Eye (tissue), 1 donor: ENCODE measurements at places on chromosomes 2 and 18.

DNA sequence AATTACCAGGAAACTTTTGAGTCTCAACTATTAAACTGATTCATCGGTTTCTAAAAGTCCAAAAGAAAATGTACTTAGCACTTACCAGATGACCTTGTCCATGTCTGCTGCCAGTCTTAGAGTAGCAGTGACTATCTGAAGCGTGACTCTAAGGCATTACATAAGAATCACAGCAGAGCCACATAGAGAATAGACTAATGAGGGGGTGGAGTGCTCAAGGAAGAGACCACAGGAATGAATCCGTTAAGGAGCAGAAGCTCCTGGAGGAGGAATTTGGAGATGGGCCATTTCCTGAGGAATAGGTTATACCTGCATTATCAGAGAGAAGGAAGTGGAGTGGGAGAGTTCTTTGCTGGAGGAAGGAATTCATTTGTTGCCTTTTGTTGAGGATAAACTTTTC is 116.0 kb downstream of the MAP3K20 start:
- no peak for DNase-seq

DNA sequence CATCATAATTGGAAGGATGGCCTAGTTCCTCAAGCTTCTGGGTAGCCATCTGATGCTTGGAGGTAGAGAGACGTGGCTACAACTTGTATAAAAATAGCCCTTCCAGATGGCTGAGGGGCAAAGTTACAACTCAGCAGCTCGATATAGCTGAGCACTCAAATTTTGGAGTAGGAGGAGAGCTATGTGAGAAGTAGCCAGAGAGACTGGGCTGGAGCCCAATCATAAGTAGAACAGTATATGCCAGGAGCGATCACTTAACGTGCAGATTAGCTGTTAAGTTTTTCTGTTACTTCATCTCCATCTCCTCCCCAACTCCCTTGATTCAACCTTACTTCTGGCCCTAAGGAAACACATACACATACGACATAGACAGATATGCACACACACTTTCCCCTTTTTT is 28.8 kb downstream of the CNRIP1 start:
- no peak for DNase-seq

DNA sequence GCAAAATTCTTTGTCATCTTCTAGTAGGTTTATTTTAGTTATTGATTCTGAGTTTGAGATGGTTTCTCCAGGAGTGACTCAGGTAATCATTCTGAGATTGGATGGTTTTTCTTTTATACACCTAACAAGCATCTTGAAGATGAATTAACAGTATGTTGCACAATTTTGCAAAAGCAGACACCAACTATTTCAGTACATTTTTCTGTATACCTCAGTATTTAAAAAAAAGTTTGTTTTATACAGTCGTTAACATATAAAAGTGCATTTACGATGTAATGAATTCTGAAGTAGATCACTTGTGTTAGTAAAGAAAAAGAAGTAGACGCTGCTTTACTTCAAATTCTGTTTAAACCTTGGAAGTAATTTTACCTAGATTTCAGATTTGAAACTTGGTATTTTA is 3.0 kb downstream of the VAPA start:
- DNase-seq, result no peak

GRCh38 chr2:240642806-240643092 is 17.5 kb downstream of the GPR35 start:
- DNase-seq, result no peak

DNA sequence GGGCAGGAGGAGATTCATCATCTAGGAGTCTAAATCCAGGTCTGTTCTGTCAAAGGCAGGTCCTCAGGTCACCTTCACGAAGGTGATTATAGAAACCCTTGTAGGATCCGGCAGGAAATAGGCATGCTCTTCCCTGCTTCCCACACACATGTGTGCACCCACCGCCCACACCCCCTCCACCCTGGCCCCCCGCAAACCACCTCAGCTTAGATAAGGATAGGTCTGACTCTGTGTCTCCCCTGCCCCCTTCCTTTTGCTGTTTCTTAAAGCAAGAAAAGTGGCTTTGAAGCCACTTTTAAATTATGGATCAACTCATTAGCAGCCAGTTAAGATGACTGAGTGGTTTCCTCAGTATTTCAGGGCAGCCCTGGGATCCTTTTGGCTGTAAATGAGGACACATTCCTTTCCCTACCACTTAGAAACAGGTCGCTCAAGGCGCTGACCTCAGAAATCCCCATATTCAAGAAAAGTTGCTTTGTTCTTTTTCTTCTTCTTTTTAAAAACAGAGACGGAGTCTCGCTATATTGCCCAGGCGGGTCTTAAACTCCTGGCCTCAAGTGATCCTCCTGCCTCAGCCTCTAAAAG is 14.5 kb upstream of the CIB4 start:
- no peak for DNase-seq

DNA sequence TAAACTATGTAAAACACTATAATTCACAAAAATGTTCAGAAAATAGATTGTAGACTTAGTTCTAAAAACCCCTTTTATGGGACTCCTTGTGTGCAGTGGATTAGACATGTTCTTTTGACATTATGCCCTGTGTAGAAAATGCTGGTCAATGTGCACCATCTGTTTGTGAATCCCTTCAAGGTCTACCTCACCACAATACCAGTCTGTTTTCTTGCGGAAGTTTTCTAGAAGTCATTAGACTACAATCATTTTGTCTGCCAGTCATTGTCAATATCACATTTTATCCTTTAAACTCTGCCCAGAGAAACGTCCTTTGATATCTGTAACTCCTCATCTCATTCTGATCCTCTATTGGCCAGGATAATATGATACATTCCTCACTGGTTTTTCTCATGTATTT is 7.8 kb downstream of the ITGA4 start:
- no peak for DNase-seq

DNA sequence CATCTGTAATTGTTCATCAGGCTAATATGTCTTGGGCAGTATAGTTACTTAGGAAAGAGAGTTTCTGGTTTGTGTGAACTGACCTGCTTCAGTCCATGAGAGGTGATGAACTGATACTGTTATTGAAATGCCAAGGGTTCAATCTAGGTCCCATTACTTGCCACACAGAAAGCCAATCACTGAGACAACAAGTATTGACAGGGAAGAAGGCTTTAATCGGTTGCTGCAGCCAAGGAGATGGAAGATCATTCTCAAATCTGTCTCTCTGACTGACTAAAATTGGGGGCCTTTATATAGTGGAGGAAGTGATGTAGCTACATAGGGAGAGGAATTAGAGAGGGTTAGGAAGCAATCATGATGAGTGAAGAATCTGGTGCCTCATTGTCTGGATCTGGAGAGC is 19.9 kb upstream of the FAM98A start:
- no peak for DNase-seq

- DNase-seq, result no peak
These were observed 202.0 kb upstream of the MMADHC start for GRCh38 chr2:149789549-149789948.

DNA sequence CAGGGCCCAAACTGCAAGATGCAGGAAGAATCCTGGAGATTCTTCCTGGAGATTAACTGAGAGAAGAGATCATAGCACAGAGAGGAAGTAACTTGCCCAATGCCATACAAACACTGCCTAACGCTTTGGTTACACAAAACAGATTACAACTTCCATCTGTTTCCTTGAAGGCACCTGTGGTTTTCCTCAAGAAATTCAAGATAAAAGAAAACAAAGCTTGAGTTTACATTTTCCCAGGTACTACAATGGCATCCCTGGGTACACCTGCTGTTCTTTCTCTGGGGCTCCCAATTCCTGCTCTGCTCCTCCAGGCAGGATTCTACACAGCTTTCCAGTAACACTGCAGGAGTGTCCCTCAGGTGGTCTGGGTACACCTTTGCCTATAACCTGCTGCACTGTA is 781.9 kb upstream of the ID2 start:
- DNase-seq, result no peak

DNA sequence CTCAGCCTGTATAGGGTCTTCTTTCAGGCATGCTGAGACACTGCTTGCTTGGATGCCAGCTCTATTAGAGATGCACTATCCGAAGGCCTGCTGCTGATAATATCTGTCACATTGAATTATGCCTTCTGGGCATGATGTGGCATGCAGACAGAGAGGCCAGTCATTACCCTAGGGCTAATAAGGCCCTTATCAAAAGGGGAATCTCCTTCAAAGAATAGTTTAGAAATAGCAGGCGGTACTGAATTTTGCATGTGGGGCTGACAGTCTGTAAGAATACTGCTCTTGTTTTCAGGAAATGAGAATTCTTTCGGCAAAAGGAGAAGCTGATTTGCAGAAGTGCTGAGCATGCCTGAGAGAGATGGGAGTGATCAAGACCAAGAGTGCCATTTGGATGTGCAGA is 13.1 kb upstream of the LHCGR start:
- peak; percentile 94 for DNase-seq

GRCh38 chr2:71226096-71226964 is 573 bp downstream of the PAIP2B start:
- peak; percentile 91 for DNase-seq

GRCh38 chr18:35203067-35203466 is 37.8 kb upstream of the ZNF397 start:
- DNase-seq, result peak; percentile 44

- peak; percentile 63 for DNase-seq
These were observed 175.2 kb downstream of the TGIF1 start for GRCh38 chr18:3624935-3625741.

DNA sequence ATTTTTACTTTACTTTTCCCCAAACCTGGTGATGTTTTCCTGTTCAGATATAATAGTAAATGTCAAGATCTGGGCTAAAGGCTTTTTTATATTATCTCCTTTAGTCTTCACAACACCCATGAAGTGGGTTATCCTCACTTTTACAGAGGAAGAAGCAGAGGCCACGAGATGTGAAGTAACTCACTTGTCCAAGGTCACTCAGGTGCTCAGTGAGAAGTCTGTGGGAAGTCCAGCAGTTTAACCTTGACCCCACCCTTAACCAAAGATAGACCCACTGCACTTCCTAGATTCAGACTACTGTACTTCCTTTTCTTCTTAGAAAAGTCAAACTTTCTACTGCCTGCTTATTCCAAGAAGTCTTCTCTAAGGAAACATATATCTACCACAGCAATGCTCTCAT is 56.3 kb upstream of the STAT1 start:
- no peak for DNase-seq

GRCh38 chr18:37327063-37327577 is 238.5 kb downstream of the CELF4 start:
- DNase-seq, result no peak

- no peak for DNase-seq
These were observed 112.2 kb downstream of the CPO start for GRCh38 chr2:207051385-207051965.

DNA sequence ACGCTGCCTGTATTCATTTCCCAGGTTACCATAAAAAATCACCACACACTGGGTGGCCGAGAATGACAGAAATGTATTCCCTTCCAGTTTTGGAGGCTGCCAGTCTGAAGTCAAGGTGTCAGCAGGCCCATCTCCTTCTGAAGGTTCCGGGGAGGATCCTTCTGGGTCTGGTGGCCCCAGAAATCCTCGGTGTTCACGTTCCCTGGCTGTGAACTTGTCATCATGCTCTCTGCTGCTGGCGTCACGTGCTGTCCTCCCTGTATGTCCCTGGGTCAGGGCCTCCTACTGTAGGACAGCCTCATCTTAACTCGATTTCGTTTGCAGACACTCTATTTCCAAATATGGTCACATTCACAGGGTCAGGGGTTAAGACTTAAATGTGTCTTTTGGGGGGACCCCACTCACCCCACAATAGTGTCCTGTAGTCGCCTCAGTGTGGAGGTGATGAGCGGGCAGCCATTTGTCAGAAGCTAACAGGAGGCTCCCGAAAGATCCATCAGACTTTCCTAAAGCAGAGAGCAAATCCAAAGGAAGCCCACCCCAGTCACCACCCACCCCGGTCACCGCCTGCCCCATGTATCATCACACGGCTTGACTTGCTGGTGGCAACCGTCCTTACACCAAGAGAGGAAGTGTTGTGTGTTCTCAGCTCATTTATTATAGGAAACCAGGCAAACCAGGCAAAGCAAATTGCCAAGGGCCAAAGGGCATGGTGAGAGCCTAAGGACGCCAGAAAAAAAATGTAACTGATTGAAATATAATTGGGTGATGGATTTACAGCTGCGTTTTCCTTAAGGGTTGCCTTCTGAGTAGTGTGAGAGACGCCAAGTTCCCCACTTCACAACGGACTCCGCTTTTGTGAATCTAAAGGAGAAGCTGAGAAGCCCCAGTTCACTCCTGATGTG is 148.8 kb upstream of the ZNF236 start:
- no peak for DNase-seq

- DNase-seq, result no peak
These were observed 58.5 kb downstream of the EIF5B start for GRCh38 chr2:99395589-99396130.

- DNase-seq, result no peak
These were observed 9.8 kb upstream of the DNAJC27 start for GRCh38 chr2:24981411-24982136.

- peak; percentile 20 for DNase-seq
These were observed 136.2 kb downstream of the SLC8A1 start for GRCh38 chr2:40315683-40316082.

DNA sequence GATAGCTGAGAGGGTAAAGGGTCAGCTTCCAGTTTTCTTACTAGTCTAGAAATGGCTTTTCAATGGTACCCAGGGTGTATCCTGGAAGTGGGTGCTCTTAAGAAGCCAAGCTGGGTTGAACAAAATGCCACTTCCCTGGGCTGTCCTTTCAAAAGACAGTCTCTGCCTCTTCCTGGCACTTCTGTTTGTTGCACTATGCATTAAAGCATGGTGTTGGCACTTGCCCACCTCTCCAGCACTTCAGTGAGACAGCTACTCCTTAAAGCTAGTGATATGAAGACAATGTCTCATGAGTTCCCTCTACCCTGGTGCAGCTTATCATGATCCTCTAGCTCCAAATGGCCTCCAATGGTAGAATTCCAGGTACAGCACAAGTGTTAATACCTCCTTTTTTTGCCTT is 74.3 kb upstream of the IGFBP5 start:
- no peak for DNase-seq

DNA sequence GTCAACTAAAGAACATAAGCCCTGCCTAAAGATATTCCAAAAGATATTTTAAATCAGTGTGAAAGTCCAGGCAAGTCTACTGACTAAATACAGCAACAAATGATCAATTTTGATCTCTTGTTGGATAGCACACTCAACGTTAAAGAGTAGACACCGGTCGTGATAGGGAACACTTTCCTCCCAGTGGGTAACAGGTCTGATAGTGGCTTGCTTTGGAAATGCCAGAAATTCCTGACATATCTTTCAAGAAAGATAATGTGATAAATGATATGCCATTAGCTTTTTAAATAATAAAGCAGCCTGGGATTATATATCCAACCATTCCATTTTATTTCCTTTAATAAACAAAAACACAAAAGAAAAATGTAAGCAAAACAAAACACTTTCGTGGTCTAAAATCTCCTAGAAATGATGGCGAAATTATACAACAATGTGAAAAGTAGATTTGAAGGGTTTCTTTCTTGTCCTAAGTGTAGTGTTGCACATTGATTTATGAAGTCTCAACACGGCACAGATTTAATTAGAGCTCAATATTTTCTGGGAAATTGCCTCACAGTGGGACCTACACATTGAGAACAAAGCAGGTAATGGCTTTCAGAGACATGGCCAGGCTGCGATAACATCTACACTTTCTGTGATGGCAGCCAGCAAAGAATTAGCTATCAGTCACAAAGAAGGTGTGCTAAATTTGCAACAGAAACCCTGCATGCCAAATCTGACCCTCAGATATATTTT is 158.6 kb downstream of the PPP1R1C start:
- no peak for DNase-seq
